ENCODE measurements at places on chromosomes 1 and 21. TPM values are rescaled to one million over a fixed set of nuclear protein-coding genes. Genes with fewer than 3 reads are reported as not detected.

The KLHDC9 gene
- not detected for total RNA-seq

DNA sequence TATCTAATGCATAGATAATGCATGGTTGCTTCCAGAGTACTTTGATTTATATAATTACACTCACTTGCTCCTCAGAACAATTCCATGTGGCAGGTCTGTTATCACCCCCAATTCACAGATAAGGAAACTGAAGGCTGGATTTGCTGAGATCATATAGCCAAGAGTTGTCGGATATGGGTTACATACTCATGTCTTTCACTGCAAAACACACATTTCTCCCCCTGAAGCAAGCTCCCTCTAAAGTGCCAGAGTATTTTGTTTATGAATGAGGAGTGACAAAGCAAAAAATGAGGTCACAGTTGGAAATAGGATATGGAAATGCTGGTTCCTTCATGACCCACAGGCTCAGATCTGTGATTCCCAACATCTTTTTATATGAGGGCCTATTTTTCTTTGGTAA lies 134.2 kb downstream of the ROR1 start:
- no peak overlapping the region for H3K27ac ChIP-seq
- no peaks in the 10 kb centered on the region for H3K27me3 ChIP-seq
- H3K4me1 ChIP-seq: peaks cover under 1% of the 10 kb centered on the region
- DNase-seq: no peak
- H3K36me3 ChIP-seq: no peaks in the 10 kb centered on the region

The RASAL2 gene
- total RNA-seq: 62.4 TPM

DNA sequence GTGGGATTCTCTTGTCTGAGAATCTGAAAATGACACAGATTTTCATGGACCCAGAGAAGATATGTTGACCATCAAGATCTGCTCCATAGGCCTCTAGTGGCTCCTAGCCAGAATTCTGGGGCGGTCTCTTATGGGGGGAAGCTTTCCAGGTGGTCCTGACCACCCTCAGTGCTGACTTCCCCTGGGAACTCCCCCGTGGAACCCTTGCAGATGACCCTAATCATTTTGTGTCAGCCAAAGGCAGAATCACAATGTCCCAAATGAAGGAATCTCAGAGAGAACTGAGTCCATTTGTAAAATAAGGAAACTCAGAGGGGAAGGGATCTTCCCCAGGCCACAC lies 3.6 kb downstream of the HEYL start:
- no peaks in the 10 kb centered on the region for H3K4me1 ChIP-seq
- H3K27ac ChIP-seq: no peak overlapping the region
- H3K36me3 ChIP-seq: no peaks in the 10 kb centered on the region
- H3K4me3 ChIP-seq: no peak overlapping the region

DNA sequence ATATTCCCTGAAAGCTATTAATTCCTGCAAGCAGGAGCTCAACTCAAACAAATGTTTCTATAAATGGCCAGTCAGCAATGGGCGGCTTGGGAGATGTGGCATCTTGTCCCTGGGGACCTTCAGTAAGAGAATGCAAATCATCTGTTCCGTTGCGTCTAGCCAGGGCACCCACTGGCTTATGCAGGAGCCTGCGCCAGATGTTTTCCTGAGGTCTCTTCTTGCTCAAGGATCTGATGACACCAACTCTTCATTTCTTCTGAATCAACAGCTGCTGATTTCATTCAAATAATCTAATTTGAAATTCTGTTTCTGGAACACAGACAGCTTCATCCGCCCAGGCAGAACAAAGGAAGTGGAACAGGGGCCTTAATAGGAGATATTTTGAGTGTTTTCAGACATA lies 70.0 kb upstream of the AJAP1 start:
- peaks cover 6% of the 10 kb centered on the region for H3K36me3 ChIP-seq
- DNase-seq: no peak
- H3K4me3 ChIP-seq: no peak overlapping the region
- peaks cover 36% of the 10 kb centered on the region for H3K27me3 ChIP-seq

GRCh38 chr1:200542162-200542561 lies 78.4 kb downstream of the KIF14 start:
- no peaks in the 10 kb centered on the region for H3K36me3 ChIP-seq
- H3K4me1 ChIP-seq: peaks cover 6% of the 10 kb centered on the region
- H3K27me3 ChIP-seq: no peaks in the 10 kb centered on the region
- H3K4me3 ChIP-seq: no peak overlapping the region

The MIXL1 gene
- total RNA-seq: not detected

DNA sequence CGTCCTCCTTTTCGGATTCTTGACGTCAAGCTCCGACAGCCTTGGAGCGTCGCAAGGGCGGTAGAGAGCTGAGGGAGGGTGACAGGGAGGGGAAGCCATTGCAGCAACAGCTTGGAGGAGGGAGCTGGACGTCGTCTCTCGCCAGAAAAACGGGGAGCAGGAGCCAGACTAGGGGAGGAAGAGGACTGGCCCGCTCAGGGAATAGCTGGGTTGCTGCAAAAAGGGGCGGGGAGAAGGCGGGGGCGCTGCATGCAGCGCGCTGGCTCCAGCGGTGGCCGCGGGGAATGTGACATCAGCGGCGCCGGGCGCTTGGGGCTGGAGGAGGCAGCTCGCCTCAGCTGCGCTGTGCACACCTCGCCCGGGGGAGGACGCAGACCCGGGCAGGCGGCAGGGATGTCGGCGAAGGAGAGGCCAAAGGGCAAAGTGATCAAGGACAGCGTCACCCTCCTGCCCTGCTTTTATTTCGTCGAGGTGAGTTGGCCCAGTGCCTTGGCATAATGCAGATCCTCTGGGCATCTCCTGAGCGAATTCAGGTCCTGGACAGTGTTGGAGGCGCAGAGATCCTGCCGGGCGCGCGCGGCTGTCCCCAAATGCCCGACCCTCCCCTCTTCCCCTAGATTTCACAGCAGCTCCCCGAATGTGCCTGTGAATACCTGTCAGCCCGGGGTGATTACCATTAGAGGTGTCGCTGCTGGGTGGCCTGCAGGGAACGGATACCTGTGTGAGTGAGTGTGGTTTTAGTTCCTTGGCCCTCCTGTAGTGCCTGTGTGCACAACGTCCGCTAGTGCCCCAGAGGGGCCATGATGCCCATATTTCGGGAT lies at the start of gene PLPPR4:
Gene PLPPR4, plus strand, starts transcription at position 292 of the 821 bp plus-strand sequence. Its CDS starts 102 bp downstream, at position 394.
- DNase-seq: peak; percentile 15
- no peak within 1 kb of the TSS for H3K27ac ChIP-seq
- no peaks in the 10 kb centered on the region for H3K36me3 ChIP-seq
- peak within 1 kb of the TSS; percentile 62 for H3K4me3 ChIP-seq
- no peaks in the 10 kb centered on the region for H3K27me3 ChIP-seq

- no peak for DNase-seq
- H3K4me1 ChIP-seq: no peaks in the 10 kb centered on the region
- no peaks in the 10 kb centered on the region for H3K27me3 ChIP-seq
- no peak overlapping the region for H3K27ac ChIP-seq
Observed at GRCh38 chr1:112893288-112894009, 62.5 kb downstream of the SLC16A1 start.

DNA sequence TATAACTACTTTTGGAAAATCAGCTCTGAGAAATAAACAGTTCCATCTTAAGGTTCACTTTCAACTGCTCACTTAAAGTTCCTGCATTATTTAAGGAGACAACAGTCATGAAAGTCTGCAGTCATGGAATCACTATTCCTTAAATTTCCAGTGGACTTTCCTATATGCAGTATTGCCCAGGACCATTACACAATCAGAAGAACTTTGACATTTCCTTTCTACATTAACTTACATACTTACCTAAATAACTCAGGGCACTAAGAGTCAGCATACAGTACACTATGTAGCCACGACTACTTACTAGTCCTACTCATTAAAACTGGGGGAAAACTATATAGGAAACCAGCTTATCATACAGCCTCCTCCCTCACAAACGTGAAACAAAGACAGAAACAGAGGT lies 220.1 kb downstream of the SLC45A1 start:
- peaks cover 20% of the 10 kb centered on the region for H3K4me1 ChIP-seq
- no peak for DNase-seq
- H3K36me3 ChIP-seq: peaks cover 10% of the 10 kb centered on the region
- H3K4me3 ChIP-seq: no peak overlapping the region

DNA sequence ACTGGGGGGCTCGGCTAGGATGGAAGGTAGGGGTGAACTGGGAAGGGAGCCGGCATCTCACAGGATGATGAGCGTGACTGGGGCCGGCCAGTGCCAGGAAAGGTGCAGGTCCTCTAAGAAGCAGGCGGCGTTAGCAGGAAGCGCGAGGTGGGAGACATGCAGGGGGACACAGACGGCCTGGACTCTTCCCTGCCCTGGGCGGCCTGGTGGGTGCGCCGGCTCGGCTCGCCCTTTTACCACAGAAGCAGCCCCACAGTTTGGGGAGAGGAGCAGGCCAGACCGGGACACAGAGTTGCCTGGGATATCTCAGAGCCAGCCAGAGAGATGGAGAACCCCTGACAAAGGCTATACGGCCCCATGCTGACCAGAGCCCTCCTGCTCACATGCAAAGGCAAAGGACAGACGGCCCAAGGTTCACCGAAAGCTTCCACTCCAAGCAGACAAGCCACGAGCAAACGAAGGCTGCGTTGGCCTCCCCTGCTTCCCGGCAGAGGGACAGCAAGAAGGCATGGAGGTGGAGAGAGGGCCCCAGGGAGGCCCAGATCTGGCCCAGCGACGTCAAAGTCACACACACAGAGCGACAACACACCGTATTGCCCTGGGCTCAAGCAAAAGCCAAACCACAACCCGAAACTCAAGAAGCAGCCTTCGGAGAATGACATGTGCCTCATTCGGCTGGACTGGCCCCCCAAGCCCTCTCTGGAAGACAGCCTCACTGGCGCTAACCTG lies 14.9 kb upstream of the ALDH4A1 start:
- no peak overlapping the region for H3K27ac ChIP-seq
- H3K4me3 ChIP-seq: no peak overlapping the region
- no peak for DNase-seq
- H3K36me3 ChIP-seq: peaks cover 33% of the 10 kb centered on the region
- no peaks in the 10 kb centered on the region for H3K27me3 ChIP-seq

GRCh38 chr1:183942933-183943693 lies 94.4 kb downstream of the COLGALT2 start:
- peaks cover 11% of the 10 kb centered on the region for H3K4me1 ChIP-seq
- no peak overlapping the region for H3K4me3 ChIP-seq
- peak; percentile 92 for DNase-seq
- H3K27ac ChIP-seq: no peak overlapping the region
- H3K36me3 ChIP-seq: no peaks in the 10 kb centered on the region
- H3K27me3 ChIP-seq: no peaks in the 10 kb centered on the region

- no peak overlapping the region for H3K27ac ChIP-seq
- H3K4me3 ChIP-seq: no peak overlapping the region
- H3K27me3 ChIP-seq: peaks cover 73% of the 10 kb centered on the region
- no peak for DNase-seq
- no peaks in the 10 kb centered on the region for H3K36me3 ChIP-seq
Observed at GRCh38 chr1:157249739-157250138, 111.5 kb upstream of the ETV3 start.

The OR2T2 gene
- total RNA-seq: not detected

The EPHA8 gene
- total RNA-seq: not detected

DNA sequence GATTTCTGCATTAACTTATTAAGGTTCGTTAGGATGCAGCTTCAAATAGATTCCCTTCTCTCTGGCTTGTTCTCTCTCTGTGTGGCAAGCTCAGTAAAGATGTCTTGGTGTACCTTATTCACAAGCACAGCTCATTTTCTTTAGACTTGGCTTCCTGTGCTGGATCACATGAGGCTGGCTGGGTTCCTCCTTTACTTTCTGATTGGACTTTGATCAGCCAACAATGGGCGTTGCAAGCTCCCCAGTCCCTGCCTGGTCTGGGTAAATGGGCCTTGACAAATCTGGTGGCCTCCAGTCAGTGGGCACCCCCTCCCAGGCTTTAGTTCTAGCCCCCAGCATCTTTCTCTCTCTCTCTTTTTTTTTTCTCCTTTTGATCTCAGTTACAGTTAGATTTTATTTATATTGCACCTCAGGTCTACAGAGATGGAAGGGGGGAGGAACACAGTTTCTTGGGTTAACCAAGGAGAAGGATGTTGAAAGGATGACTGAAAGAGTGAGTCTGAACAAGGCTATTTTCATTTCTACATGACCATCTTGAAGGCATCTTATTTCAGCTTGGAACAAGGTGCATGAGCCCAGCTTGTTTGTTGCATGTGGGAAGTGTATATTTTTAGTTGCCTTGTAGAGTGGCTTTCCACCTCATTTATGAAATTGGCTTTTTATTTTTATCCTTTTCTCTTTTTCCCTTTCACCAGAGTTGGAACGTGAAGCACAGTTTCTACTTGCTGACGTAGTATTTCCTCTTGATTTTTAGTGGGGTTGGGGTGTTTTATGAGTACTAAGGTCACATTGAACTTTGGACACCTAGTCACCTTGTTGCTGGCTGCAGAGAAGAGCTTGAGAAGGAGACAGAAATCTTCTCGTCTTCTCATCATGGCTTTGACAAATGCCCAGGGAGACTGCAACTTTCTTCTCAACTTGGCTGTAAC lies 77.1 kb downstream of the PBX1 start:
- H3K4me3 ChIP-seq: no peak overlapping the region
- H3K36me3 ChIP-seq: no peaks in the 10 kb centered on the region
- no peak for DNase-seq
- no peak overlapping the region for H3K27ac ChIP-seq
- no peaks in the 10 kb centered on the region for H3K27me3 ChIP-seq
- H3K4me1 ChIP-seq: peaks cover 20% of the 10 kb centered on the region

- H3K27ac ChIP-seq: no peak overlapping the region
- no peaks in the 10 kb centered on the region for H3K36me3 ChIP-seq
- DNase-seq: no peak
- H3K4me3 ChIP-seq: no peak overlapping the region
Observed at GRCh38 chr1:65357291-65357960, 48.1 kb downstream of the DNAJC6 start.

DNA sequence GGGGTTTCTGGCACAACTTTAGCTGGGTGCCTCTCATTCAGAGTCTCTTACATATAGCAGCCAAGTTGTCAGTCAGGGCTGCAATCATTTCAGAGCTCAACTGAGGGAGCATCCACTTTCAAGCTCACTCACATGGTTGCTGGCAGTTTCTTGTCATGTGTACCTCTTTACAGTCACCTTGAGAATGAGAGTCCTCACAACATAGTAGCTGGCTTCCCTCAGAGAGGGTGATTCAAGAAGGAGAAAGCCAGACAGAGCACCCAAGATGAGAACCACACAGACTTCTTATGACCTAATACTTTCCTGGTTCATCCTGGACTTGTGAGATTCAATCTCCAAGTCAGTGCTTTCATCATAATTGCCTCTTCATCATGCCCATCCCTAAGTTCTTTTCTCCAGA lies 57.2 kb downstream of the DPT start:
- no peaks in the 10 kb centered on the region for H3K27me3 ChIP-seq
- no peak overlapping the region for H3K27ac ChIP-seq
- H3K36me3 ChIP-seq: no peaks in the 10 kb centered on the region
- H3K4me3 ChIP-seq: no peak overlapping the region
- DNase-seq: no peak

GRCh38 chr1:212928323-212929291 lies 21.7 kb upstream of the VASH2 start:
- H3K36me3 ChIP-seq: no peaks in the 10 kb centered on the region
- H3K27ac ChIP-seq: no peak overlapping the region
- H3K4me1 ChIP-seq: no peaks in the 10 kb centered on the region

Data from MCF 10A (cell line).